ENCODE measurements at places on chromosomes 3 and 15.

- no peak for DNase-seq
These were observed 345.1 kb downstream of the RORA start for GRCh38 chr15:60883691-60884640.

DNA sequence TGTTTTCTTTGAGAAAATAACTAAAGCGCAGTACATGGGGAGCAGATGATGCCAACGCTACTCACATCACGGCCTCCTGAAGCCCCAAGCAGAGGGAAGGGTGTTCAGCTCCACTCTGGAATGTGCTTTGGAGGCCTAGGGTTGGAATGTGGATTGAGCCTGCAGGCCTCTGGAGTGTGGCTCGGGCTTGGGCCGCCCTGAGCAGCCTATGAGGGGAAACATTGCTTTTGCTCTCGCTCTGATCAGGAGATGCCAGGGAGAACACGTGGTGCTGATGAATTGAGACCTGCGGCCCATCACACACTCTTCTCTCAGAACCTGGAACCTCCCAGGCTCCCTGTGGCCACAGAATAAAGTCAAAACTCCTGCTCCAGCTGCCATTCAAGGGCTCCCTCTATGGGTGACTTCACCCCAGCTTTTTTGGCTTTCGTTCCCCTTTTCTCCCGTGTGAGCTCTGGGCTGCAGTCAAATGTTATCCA is 23.3 kb downstream of the CCDC13 start:
- peak; percentile 53 for DNase-seq

GRCh38 chr3:11536132-11536935 is 107.4 kb downstream of the VGLL4 start:
- no peak for DNase-seq

DNA sequence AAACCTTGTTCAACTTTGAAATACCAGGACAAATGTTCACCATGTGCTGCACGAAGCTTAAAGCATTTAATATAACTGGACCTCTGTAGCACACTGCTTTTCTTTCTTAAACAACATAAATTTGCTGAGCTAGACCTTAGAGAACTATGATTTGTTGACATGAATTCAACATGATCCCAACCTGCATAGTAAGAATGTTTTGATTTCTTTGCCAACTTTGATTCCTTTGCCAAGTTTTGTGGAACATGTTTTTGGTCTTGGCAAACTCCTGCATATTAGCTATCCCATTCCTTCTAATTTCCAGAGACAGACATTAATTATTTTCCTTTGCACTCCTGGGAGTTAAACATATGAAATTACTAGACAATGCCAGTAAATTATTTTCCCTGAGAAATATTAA is 197.2 kb upstream of the RBMS3 start:
- DNase-seq = no peak

- no peak for DNase-seq
These were observed 78.6 kb downstream of the VGLL4 start for GRCh38 chr3:11565072-11565471.

DNA sequence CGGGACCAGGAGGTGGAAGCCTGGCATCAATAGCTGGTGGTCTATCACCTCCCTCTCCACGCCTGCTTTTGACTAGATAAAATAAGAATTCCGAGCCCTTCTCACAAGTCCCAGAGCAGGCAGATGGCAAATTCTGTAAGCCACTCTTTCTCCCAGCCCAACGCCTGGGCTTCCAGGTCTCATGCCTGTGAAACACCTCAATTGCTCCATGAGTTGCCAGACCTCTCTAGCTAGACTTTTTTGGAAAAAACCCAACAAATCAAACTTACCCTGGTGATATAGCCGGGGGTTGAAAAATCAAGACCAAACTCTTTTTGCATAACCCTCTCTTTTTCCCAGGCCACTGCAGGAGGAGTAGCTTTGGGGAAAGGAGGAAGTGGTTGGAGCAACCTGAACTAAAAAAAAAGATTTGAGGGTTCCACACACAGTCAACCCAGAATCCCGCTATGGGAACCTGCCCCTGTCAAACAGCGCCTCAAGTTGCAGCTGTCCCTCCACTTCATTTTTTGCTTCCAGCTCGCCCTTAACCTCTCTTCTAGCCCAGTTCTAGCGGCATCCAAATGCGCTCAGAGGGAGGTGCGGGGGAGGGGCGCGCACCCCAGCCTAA is 7.0 kb downstream of the BHLHE40 start:
- DNase-seq = no peak

GRCh38 chr3:46393554-46394434 is 13.1 kb downstream of the CCR5AS start:
- no peak for DNase-seq

Data from GM10248 (cell line).